ENCODE measurements at places on chromosomes 5 and 9.

GRCh38 chr9:101307524-101308213, 77.1 kb downstream of the BAAT start:
- no peak for DNase-seq

GRCh38 chr9:32665101-32665500, 29.6 kb upstream of the TAF1L start:
- no peak for DNase-seq

GRCh38 chr5:31047621-31048020, 145.9 kb upstream of the CDH6 start:
- DNase-seq = no peak

GRCh38 chr5:162324328-162324727, 256.8 kb downstream of the GABRG2 start:
- DNase-seq = no peak

DNA sequence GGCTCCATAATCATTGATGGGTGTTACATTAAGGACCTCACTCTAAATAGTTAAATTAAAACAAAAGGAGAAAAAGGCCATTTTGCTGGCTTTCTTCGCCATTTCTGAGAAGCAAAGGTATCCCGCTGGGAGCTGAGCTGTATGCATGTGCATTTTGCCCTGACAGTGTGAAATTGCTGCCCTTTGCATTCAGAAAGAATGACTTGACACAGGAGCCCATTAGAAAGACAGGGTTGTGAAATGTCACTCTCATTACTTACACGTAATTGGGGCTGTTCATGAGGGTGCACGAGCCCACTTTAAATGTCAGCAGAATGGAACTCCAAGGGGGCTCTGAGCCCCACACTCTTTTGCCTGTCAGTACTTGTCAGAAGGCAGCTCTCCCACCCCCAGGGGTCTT, 85.0 kb downstream of the SEMA4D start:
- DNase-seq = no peak

DNA sequence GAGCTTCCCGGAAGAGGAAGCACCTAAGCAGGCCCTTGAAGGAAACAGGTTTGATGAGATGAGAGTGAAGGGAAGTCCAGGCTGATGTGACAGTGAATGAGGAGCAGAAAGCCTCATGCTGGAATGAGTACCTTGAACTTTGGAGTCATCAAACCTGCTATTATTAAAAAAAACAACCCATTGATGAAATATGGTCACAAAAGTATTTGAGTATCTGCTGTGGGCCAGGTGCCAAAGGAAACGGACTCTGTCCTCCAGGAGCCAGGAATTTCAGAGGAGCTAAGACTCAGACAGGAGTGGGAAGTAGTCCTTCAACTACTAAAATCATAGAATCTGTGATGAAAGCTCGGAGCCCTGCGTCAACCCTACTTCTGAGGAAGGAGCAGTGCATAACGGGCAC, 11.9 kb downstream of the HAND1 start:
- DNase-seq = no peak

DNA sequence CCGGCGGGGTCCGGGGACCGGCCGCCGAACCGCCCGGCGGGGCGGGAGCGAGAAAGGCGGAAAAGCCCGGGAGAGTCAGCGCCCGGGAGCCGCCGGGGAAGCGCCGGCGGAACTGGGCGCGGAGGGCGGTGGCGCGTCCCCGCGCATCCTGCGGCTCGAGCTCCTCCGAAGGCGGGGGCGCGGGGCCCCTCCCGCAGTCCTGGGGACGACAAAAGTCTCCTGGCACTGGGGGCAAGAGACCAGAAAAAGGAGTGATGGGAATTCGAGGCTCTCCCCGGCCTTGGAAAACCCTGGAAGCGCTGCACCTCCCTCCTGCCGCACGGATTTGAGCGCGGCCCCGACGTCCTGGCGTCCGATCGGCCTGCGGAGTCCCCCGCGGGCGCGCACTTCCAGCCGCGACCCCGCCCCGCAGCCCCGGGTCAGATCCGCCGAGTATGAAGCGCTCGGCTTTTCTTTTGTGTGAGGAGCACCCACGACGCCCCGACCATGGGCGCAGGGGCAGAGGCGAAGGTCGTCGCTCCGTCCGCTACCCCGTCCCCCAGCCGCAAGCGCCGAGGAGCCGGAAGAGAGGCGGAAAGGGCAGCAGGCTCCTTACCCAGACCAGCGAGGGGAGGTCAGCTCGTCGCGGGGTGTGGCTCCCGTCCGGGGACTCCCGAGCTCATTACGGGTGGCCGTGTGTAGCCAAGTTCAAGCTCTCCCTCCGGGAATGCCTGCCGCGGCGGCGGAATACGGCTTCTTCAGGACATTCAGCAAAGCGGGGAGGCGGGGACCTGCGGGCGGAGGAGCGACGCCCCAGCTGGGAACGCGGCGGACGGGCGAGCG, at the start of gene EPB41L4A:
TSS of gene EPB41L4A (minus strand) at position 114 of the 822 bp plus-strand sequence. CDS start 238 bp downstream, outside the sequence.
- DNase-seq = no peak

- DNase-seq = no peak
Observed at GRCh38 chr5:141119250-141119649, 2.4 kb upstream of the PCDHB4 start.

- no peak for DNase-seq
Observed at GRCh38 chr5:1546556-1546955, 22.8 kb upstream of the LPCAT1 start.

- DNase-seq = no peak
Observed at GRCh38 chr9:38386319-38386895, 6.1 kb upstream of the ALDH1B1 start.

- no peak for DNase-seq
Observed at GRCh38 chr5:145350513-145350912, 484.6 kb downstream of the PRELID2 start.

- no peak for DNase-seq
Observed at GRCh38 chr5:11955331-11955730, 51.1 kb upstream of the CTNND2 start.

GRCh38 chr5:120258123-120258522, 206.0 kb upstream of the PRR16 start:
- no peak for DNase-seq

DNA sequence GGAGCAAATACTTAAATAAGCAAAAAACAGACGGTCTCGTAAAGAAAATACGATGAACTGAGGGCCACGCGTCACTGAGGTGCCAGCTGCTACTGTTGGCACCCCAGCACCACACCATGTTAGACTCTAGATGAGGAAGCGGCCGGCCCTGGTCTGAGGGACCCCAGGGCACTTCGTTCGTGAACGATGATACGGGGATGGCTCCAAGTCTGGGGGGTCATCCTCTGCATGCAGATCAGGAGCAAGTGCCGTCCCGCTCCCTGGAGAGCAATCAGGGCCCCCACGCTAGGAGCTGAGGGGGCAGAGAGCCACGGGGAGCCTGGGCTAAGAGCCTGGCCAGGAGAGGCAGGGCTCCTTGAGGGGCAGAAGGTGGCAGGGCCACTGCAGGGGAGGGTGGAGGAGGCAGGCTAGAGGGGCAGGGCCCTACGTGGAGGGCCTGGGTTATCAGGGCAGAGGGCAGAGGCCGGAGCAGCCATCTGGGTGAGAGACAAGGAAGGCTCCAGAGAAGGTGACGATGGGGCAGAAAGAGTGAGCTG, 24.1 kb downstream of the SARDH start:
- DNase-seq = no peak

- no peak for DNase-seq
Observed at GRCh38 chr9:4106081-4106759, 193.6 kb downstream of the GLIS3 start.

- no peak for DNase-seq
Observed at GRCh38 chr5:173472784-173473278, 143.6 kb downstream of the BOD1 start.

DNA sequence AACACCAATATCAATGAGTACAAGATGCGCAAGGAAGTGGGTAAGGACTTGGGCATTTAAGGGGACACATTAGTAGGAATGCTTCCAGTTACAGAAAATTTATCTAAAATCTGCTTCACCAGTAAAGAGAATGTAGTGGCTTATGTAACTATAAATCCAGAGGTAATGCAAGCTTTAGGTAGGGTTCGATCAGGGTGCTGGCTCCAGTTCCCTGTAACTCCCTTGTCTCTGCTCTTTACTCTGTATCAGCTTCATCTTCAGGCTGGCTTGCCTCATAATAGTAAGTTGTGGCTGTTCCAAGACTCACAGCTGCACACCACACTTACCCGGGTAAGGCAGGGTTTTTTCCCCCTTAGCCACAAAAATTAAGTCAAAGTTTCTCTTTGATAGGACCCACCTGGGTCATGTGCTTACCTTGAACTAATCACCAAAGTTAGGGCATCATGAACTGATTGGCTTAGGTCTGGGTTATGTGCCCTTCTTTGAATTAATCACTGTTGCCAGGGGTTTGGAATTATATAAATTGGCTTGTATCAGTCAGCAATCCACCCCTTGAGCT, 35.5 kb downstream of the ARHGEF37 start:
- no peak for DNase-seq

DNA sequence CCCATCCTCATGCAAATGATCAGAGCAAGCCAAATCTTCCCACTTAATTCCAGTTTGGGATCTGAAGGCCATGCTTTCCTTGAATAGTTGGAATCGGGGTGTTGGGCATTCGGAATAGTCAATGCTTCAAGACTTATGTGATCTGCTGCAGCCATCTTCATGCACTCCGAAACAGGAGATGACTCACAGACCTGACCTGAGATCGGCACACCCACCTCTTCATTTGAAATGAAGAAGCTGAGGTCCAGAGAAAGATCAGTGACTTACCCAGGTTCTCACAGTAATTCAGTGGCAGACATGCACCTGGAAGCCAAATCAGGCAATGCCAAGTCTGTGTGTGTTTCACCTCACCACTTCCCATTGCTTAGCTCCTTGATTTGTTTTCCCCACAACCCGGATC, 33.0 kb downstream of the FOXD1 start:
- no peak for DNase-seq

DNA sequence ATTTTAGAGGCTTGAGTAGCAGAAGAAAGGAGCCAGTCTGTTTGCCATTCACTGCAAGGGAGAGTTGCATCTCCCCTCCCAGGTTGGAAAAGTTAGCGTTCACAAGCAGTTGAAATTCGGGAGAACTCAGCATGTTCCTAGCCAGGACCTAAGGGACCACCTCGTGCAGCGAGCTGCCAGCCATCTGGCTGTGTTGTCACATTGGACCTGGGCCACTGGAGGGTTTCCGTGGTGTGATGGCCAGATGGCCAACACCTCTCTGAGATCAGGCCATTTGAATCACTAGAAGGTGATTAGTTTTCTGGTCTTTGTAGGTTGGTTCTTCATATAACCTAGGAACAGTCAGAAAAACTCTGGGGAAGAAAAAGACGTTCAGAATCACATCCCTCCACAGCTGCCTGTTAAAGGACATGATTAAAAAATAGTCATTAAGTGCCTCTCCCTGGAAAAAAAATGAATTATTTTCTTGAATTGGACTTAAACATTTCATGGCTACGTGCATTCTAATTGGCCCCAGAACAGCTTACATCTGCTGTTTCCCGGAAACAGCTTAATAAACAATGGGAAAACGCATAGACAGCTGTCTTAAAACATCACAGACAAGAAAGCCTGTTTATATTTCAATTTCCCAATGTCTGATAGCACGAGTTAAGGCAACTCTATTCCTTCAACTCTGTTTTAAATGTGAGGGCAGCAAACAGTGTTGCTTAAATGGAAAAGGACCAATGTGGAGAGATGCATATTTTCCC, 303.9 kb downstream of the TENT4A start:
- no peak for DNase-seq

DNA sequence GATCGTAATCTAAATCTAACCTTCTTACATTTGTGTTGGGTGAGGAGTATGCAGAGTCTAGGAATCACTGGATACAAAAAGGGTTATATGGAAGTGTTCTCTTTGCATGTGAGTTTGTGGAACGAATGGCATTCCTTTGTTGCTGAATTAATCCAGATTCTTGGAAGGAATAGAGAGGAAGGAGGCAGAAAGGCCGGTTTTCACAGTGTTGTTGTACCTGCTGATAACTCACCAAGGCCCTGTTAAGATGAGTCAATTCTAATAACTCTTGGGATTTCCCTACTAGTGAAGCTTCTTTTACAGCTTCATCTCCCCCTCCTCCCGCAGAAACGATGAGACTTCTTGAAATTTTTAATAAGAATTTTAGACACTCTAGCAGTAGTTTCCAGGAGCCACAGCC, 84.0 kb downstream of the ZSWIM6 start:
- no peak for DNase-seq

DNA sequence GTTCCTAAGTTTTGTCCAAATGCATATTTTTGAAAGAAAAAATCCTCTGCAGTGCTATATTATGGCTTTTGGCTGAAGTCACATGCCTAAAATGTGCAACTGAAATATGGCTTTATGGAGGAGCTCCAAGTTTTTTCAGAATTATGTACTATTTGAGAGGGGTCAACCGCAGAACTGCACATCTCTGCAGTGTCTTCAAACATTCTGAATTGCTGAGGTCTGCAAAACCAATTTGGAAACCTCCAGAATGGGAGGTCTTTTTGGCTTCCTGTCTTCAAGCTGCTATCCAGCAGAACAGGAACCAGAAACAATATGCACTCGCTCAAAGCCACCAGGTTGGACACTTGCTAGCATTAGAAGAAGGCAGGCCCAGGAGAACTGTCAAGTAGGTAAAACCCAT, 376.0 kb upstream of the PAPPA start:
- no peak for DNase-seq

GRCh38 chr5:155799308-155799707, 527.7 kb upstream of the SGCD start:
- no peak for DNase-seq

DNA sequence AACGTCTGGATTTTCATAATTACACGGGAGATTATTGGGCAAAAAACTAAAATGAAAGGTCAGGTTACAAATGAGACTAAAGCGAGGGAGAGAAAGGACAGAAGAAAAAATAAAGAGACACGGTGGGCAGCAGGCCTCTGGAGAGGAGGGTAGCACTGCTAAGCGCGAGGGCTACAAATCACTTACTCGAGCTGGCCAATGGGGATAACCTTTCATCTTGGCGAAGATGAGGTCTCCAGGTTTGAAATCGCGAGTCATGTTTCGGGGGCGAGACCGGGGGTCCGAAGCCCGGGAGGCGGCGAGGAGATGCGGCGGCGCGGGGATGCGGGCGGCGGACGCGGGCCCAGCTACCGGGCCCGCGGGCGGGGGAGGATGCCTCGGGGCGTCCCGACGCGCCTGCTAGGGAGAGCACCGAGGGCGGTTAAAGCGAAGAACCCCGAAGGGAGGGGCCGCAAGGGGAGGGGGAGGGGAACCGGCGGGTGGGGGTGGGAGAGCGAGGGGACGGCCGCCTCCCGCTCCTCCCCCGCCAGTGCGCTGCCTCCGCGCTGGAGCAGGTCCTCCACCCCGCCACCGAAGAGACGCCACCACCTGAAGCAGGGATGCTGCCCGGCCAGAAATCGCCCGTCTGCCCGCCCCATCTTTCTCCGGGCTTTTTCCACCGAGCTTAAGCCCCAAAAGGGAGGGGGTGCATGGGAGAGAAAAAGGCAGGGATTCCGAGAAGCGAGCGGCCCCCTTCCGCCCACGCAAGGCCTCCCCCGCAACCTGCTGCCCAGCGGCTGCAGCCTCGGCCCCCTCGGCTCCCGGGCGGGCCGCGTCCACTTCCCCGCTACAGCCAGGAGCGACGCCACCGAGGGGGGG, 610 bp downstream of the PSIP1 start:
- no peak for DNase-seq

Data from esophagus squamous epithelium (tissue), 5 donors.